ENCODE measurements at places on chromosomes 2 and 18.

- no peak for DNase-seq
These were observed 2.4 kb upstream of the MTA3 start for GRCh38 chr2:42566025-42566424.

DNA sequence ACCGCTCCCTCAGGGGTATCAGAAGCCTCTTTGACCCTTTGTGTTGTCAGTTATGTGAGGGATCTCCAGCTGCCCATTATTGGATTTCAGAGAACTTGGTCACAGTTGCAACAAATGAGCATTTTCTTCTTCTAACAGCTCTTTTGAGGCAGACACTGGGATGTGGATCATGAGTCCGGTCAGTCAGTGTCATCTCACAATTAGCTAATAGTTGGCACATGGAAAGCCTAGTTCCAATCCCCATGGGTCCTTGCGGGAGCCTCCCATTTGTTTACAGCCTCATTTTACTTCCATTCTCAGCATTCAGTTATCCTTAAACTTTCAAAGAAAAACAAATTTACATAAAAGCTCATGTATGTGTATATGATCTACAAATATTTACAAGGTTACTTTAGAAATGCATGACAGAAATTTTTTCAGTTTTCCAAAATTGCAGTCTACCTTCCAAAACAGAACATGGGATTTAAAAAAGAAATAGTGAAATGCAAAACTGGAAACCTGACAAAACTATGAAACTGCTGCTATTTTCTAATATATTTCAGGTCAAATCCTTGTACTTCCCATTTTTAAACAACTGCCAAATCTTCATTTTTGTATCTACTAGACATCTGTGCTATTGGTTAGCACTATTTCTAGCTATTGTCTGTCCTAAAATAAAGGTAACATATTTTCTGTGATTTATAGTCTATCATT lies 547.1 kb upstream of the ZEB2 start:
- no peak for DNase-seq

- peak; percentile 20 for DNase-seq
These were observed 3.5 kb downstream of the NDUFA10 start for GRCh38 chr2:240021488-240022104.

DNA sequence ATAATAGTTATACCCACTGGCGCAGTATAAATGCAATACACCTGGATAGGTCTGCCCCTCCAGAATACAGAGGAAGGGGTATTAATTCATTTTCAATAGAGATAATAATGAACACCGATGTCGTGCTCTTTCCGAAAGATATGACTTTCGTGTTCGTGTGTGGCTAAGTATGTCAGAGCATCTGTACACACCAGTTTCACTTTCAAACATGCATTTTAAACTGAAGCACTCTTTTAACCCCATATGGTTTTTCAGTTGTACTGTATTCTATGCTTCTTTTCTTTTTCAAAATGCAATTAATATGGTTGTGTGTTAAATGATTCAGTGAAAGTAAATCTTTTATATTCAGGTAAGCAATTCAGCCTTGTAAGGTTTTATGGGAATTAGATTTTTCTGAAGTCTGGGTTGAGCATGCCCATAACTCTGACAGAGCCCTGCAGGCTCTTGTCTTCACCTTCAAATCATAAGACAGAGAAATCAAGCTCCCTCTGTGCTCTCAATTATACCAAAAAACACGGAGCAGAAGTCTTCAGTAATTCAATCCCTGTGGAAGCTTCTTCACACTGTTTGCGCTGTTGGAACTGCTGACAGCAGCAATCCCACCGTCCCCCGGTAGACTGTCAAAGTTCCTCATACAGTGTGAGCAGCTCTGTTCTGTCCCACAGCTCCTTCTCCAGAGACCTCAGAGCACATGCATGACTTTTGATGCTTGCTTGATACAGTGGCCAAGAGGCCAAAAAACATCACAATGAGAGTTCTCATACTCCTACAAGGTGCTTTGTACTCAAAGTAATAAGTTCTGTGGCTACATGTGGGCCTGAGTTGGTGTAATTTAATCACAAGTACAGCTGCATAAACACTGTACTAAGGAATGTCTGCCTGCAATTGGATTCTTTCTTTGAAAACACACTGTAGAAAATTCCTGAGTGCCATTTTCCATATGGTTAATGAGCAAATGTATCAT lies 186.8 kb downstream of the ZNF521 start:
- DNase-seq = no peak

GRCh38 chr2:71901466-71901865 lies 246.2 kb downstream of the CYP26B1 start:
- DNase-seq = no peak

DNA sequence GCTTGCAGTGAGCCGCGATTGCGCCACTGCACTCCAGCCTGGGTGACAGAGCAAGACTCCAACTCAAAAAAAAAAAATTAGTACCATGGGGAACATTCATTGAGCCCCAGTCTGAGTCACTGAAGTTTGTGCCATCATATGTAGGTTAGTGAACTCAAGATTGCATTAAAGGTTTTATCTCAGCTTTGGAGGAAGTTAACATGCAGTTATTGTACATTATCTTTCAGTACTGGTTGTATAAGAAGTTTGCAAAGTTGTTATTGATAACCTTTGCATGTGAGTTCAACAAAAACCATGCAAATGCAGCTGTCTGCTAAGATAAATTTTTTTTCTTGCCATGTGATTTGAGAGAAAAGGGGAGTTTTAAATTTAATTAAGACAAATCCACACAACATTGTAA lies 95.7 kb downstream of the MEIS1 start:
- no peak for DNase-seq

DNA sequence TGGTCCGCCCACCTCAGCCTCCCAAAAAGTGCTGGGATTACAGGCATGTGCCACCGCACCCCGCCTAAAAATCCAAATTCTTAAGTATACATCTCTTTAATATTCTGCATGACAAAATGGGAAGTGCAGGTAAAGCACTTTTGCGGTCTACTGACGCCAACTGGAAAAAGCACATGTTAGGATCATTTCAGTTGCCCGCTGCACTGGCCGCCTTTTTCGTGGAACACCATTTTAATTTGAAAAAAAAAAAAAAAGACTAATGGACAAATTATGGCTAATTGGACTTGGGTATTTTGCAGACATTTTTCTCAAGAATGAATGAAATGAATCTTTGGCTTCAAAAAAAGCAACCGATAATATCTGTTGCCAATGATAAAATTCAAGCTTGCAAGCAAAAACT lies 129.3 kb upstream of the GPC1 start:
- no peak for DNase-seq

- peak; percentile 48 for DNase-seq
These were observed 2.4 kb upstream of the INHBB start for GRCh38 chr2:120343433-120344105.

DNA sequence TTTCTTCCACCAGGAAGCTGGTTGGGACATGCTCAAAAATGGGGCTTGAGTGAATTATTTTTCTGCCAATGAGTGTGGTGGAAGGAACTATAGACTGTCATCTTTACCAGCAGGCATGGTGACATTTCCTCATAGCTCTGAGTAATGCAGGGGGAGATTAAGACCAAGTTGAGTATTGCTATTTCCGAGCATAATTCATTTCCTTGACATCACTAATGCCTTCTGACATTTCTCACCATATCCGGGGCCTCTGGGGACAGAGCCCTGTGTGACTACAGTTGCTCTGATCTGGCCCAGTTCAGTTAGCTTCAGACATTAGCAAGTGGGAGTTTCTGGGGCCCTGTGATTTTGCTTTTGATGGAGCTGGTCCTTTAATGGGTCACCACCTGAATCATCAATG lies 410.4 kb downstream of the MEIS1 start:
- DNase-seq = no peak

DNA sequence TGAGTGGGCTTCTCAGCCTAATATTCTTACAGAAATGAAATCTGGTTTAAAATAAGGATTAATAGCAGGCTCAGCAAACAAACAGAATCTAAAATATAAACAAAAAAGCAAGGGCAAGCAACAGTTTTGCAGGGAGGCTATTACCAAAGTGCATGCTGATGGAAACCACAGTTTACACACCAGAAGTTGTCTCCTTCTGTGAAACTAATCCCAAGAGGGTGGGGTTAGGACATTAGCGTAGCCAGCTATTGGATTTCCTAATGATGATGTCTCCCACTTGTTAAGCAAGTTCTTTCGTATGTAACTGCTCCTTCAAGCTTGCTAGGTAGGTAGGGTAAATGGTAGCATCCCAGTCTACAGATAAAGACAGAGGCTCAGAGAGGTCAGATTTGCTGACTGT lies 65.0 kb upstream of the TSPYL6 start:
- DNase-seq = no peak

GRCh38 chr2:177952151-177952550 lies 120.4 kb downstream of the PDE11A start:
- DNase-seq = no peak

DNA sequence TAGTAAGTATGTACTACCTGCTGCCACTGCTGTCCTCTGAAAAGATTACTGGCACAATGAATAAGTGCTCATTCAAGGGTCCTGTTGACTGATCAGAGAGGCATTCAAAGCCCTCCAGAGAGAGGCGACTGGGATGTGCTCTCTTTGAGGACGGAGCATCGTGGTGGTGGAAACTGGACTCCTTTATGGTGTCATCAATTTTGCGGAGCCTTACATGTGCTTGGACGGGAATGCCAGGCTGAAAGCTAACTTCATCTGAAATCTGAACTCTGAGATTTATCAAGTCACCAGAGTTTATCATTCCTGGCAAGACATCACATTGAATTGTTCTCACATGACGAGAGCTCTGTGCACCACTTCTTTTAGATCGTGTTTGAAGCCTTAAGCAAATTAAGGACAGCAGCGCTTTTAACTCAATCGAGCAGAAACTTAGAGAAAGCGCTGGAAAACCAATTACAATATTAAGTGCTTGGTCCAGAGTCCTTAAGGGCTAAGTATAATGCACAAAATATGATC lies 138.3 kb downstream of the NCK2 start:
- DNase-seq = peak; percentile 41

DNA sequence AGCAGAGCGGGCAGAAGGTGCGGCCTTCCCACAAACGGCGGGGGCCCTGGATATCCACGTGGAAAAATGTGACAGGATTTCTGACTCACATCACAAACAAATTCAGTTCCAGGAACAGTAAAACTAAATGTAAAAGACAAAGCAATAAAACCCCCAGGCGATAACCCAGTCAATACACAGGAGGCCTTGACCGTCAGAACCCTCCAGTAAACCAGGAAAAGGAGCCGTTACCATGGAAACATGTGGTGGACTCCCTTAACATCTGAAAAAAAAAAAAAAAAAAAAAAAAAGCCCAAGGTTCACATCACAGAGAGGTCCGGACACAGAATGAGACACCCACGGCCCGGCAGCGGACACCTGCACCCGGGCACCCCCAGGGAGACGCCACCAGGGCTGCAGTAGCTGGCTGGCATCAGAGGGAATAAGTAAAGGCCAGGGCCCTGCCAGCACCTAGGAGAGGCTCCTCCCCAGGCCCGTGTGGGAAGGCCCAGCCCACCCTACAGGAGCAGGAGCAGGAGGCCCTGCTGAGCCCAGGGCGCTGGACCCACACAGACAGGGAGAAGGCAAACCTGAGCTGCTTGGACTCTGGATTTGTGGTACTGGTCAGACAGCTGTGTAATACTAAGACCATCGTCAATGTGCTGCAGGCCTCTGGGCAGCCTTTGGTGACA lies 83.7 kb downstream of the TMEM18 start:
- DNase-seq = no peak

- DNase-seq = peak; percentile 95
These were observed 968 bp upstream of the RALBP1 start for GRCh38 chr18:9474108-9474982.

- DNase-seq = no peak
These were observed 58.3 kb upstream of the KCNG2 start for GRCh38 chr18:79739440-79739778.

DNA sequence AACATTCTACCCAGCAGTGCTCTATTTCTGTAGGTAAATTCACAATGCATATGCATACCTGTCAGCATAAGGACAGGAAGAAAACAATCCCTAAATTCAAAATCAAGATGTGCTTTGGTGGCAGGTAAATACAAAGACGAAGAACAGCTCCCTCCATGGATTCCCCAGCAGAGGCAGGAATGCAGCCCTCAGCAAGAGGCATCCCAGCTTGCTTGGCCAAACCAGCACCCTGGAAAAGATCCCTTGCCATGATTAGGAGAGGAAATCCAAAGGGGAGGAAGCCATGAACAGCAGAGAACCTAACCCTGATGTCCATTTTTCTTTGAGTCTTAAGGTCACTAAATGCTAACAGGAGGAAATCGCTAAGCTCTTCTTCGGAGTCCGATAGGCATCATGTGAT lies 91.2 kb downstream of the KCTD1 start:
- no peak for DNase-seq

- DNase-seq = no peak
These were observed 16.8 kb upstream of the LPIN1 start for GRCh38 chr2:11729362-11730212.

DNA sequence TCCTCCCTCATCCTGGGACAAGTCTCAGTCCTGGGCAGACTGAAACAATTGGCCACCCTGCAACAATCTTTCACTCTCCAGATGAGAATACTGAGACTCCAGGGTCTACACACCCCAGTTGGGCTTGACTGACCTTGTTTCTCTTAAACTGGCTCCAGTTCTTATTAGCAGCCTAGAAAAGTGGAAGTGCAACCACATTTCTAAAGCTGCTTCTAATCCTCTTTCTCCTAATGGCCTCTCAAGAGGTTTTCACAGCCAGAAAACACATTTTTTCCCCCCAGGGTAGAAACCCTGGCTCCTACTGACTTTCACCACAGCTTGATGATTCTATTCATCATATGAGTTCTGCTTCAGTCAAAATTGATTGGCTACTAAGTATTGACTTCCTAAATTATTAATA lies 45.8 kb downstream of the SLC4A5 start:
- no peak for DNase-seq

DNA sequence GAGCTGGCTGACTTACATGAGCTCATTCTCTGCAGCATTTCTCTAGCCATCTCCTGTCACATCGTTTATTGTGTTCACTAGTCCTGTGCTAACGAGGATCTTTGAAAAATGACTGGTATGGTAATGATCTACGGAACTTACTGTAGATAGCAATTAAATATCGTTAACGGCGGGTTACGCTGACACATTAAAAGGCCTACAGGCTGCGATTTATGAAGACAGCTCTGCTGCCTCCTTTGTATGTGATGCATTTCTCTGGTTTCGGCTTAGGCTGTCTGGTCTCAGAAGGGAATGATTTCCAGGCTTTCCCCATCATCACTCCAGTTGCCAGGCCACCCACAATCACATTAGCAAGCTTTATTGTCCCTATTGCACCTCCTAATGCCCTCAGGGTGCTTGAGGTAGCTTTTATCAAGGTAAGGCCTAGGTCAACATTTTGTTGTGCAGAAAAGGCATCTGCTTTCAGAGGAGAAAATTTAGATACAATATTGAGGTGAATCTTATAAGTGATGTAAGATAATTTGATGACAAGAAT lies 284.4 kb downstream of the SOX11 start:
- no peak for DNase-seq

DNA sequence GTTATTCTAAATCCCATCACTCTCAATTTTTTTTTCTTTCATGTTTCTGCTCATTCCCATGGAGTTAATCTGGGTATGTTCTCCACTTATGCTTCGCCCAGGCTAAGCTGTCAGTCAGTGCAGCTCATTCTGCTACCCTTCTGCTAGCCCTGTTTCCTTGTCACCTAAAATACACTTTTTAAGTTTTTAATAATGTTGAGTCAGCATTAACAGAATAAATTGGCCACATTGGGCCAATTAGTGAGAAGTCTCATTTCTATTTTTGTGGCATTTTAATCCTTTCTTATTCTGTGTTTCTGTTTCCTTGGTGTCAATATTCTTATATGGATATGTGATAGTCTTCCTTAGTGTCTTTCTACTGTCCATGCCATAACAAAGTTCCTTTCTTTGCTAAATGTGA lies 1126.2 kb downstream of the DPP10 start:
- no peak for DNase-seq

- no peak for DNase-seq
These were observed 17.2 kb upstream of the NMI start for GRCh38 chr2:151306621-151307020.

- DNase-seq = no peak
These were observed 61.1 kb downstream of the PRKCE start for GRCh38 chr2:45712570-45712969.

All from NCI-H2227 treated with DMSO at 0.1 percent for 48 hours (cell line).